ENCODE measurements at places on chromosomes 5 and 9.
A peak's percentile ranks its signal among the peaks of the same experiment; 100 is the strongest.

DNA sequence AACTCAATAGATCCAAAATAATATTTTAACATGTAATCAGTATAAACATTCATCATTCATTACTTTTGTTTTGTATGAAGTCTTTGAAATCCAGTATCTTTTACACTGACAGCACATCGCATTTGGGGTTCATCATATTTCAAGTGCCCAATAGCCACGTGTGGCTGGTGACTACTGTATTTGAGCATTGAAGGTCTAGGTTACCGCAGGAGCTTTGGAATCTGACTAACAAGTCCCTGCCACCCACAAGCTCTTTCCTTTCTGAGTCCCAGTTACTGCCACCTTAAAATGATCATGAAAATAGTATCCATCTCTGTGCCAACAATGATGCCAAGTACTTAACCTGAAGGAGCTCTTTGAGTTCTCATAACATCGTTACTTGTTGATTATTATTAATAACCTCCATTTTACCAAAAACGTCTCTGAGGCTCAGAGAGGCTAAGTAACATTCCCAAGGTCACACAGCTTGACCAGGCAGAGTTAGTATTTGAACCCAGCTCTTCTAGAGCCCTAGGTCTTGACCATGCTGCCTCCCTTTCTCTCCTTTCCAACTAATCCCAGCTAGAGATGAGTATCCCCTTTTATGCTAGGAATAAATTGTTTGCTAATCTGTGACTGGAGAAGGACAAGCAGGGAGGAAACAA is 24.2 kb downstream of the ARHGEF37 start:
- no peak for DNase-seq

- DNase-seq, result no peak
Measured at GRCh38 chr9:77968506-77968905, 63.1 kb downstream of the GNAQ start.

DNA sequence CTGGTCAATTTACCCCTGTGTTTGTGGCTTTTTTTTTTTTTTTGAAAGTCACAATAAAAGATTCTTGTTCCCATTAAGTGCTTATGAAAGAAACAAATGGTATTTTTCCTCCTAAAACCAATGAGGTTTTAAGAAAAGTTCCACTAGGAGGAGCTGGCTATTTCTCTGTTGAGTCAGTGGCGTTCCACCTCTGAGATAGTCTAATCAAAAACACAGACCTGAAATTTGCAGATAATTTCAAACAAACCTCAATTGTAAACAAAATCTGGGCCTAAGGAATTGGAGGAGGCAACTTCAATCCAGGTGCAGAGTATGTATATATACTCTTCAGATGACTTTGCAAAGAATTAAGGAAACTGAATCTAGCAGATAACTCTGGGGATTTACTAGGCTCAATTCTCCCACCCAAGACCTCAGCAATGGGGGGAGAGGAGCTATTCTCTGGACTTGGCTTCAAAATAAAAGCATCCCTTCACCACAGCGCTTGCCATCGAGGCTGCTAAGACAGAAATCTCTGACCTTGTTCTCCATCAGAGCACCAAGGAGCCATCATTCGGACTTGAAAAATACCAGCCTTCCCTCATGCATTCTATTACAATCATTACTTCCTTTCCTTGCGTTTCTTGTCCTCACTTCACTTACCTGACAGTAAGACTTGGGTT is 52.4 kb downstream of the FANCC start:
- DNase-seq, result no peak

DNA sequence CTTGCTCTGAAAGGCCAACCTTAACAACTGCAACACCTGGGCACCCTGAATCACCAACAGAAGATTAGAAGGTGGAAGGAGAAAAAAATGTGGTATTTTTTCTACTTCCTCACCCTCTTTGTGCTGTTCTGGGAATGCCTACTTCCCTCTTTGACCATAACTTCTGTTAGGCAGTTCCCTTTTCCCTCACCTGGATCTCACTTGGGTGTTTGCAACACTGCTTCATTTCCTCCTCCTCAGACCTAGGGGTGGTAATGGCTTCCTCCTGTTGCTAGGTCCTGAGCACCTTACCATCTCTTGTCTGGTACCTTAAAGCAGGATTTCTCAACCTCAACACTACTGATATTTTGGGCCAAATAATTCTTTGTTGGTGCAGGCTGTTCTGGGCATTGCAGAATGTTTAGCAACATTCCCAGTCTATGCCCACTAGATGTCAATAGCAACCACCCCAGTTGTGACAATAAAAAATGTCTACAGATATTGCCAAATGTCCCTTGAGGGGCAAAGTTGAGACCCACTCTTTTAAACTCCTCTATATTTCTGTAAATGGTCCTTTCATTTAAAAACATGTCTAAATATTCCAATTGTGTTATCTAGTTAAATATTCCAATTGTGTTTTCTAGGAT is 300.0 kb upstream of the VLDLR start:
- DNase-seq, result no peak

DNA sequence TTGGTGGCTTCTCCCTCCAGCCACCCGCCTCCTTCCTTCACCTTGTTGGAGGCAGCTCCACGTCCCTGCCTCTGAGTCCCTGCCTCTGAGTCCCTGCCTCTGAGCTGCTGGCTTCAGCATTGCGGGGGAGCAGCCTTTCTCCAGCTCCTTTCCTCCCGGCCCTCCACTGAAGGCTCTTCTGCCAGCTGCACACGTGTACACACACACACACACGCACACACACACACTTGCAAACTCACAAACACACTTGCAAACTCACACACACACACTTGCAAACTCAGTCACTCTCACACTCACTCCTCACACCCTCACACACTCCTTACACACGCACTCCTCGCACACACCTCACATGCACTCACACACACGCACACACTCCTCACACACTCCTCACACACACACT is 45.1 kb downstream of the C9orf50 start:
- no peak for DNase-seq

DNA sequence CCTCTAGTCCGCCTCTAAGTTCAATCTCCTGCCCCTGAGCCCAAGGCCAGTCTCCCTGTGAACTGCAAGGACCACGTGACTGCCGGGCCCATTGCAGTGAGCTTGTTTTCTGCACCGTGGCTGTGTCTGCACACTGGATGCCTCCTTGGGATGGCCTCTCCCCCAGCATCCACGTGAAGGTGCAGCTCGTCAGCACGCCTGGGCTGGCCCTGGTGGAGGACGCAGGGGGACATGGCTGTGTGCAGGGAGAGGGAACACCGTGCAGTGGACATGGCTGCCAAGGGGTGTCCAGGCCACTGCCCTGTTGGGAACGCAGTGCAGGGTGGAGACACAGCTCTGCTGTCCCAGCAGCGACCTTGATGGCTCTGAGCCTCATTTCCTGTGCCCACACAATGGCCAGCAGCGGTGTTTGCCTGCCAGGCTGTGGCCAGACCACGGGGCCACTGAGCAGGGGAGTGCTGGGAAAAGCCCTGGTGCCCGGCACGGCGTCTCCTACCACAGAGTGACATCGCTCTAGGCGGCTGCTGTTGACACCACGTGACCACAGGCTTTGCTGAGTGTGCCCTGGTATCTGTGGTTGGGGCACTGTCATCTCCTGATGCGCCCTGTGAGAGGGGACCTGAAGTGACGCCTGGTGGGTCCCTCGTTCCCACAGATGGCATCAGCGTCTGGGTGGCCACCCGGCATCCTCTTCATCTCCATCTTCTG is 26.9 kb upstream of the EXOC3 start:
- DNase-seq, result no peak

GRCh38 chr5:150137997-150138396 is 17.6 kb downstream of the PDGFRB start:
- DNase-seq, result no peak

- DNase-seq, result no peak
Measured at GRCh38 chr5:65961633-65962032, 35.3 kb downstream of the ERBIN start.

DNA sequence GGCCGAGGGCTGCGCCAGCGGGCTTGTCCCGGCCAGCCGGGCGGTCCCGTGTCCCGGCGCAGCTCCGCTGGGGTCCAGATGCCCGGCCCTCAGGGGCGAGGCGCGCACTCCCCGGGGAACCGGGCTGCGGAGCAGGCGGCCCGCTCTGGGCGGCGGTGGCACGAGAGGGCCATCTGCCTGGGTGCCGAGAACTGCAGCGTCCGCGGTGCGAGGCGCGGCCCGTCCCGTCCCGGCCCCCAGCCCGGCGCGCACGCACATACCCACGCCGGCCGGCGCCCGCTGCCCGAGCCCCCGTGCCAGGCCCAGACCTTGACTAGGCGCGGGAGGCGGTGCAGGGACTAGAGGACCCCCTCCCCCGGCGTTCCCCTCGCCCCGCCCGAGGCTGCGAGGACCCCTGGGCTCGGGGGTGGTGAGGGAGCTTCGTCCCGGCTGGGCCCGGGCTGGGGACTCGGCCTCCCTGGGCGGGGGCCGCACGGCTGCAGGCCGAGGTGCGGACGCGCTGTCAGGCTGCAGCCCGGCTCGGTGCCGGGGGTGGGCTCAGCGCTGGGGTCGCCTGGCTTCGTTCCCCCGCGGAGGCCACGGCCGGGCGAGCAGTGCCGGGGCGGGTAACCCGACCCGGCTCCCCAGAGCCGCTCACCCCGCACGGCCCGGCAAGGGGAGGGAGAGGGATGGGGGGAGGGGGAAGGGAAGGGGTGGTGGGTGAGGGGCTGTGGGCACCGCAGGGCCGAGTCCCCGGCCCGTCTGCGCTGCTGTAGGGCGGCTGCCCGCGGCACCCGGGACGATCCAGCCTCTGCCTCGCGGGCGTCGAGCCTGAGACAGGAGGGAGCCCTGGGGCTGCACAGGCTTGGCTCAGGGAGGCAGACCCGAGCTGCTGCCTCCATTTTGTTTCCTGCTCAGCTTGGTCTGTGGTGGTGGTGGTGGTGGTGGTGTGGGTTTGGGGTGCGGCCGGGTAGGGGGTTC is 1.2 kb upstream of the NSD1 start:
- peak; percentile 32 for DNase-seq

DNA sequence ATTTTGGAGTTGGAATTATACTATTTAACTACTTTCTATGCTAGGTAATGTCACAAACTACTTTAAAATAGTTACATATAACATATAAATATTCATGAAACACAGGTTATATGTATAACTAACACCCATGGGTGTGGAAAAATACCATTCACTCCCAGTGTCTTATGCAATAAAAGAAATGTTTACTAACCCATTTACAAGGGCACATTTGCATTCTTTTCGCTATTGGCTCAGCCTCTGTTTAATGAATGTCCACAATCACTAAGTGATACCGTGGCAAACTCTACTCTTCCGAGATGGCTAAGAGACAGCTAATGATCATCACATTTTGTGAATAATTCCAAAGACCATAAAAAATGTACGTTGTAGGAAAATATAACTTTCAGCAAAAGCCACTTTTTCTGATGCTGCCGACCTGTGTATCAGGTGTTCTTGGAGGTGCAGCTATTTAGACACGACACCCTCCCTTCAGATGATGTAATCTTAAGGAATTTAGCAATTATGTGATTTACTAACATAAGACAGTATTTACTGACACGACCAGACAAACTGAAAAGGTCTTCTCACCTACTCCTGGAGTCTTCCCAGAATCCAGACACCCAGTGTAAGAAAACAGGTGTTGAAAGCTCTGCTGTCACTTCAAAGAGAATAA is 121.7 kb upstream of the FAM120A start:
- no peak for DNase-seq

GRCh38 chr5:74054641-74055421 is 428.8 kb downstream of the ARHGEF28 start:
- no peak for DNase-seq

DNA sequence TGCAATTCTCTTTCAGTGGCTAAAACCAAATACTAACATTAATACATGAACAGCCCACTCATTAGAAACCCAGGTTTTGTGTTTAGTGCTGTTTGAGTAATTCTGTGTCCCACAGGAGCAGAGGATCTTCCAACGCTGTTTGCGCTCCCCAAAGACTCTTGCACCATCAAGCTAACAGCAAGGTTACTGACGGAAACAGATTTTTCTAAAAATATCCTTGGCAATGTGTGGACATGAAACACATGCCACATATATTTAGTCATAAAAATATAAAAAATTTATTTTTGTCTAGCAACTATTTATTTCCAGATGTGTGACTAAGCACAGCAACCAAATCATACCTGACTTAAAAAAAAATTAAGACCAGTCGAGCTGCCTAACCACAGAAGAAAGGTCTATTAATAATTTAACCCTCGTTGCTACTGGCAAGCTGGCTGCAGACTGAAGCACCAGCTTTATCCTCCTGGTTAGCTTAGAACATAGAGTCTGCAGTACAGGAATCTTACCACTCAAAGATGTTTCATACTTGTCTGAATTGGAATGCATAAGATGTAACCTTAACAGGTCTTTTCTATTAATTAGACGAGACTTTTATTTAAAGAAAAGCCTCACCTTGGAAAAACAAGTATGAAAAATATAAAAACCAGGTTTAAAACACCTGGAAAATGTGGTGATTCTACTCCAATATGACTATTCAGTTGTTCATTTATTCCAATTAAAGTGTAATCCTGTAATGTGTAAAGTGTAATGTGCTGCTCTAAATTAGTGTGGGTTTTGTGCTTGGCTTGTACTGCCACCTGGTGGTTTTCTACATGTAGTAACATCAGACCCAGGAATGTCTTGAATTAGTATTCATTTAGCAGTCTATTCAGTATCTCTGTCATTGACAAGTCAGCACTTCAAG is 272.5 kb downstream of the EPB41L4A start:
- DNase-seq, result peak; percentile 20
